ENCODE measurements at places on chromosomes 4 and X.

DNA sequence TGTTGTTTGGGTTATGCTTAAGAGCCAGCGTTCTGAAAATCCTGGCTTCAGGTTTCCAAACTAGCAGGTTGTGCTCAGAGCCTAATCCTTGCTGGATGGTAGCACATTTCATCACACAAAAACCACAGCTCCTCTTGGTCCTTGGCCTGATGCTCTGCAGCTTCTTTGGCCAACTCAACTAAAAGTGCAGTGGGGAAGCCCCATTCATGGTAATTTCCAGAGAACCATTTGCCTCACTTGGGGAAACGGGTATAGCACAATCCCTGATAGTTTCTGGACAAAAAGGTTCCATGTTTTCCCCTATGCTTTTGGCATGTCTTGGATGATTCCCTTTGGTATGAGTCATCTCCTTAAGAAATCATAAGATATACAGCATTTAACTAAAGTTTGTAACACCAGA is 78.7 kb downstream of the SYNPO2 start:
- DNase-seq = no peak

DNA sequence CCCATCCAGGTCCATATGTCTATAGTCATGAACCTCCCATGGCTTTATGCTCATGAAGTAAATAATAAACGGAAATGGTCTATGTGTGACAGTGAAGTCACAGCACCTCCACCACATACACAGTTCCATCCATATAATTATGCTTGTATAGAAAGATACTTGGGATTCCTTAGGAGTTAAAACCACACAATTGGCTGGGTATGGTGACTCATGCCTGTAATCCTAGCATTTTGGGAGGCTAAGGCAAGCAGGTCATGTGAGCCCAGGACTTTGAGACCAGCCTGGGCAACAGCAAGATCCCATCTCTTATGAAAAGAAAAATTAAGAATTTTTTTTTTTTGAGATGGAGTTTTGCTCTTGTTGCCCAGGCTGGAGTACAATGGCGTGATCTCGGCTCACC is 55.6 kb upstream of the RBM47 start:
- peak; percentile 31 for DNase-seq

GRCh38 chr4:25578432-25578831 is 77.2 kb upstream of the SLC34A2 start:
- no peak for DNase-seq

DNA sequence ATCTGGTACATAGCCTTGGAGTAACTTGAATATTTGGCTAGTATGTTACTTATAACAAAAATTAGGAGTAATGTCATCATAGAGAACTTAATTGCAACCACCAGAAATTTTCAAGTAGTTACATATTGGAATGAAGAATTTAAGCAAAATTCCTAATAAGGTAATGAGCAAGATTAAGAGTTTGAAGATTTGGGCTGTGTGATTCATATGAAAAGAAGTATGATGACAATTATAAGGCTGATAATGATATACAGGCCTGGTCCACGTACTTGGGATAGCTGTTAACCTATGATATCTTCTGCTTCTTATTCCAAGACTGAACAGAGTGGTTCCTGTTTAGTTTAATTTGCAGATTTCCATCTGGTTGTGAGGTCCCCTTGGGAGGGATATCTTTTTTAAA is 463.9 kb downstream of the RAPGEF2 start:
- no peak for DNase-seq

GRCh38 chr4:51958199-51958968 is 61.8 kb downstream of the LRRC66 start:
- no peak for DNase-seq

- DNase-seq = no peak
Measured at GRCh38 chr4:85142451-85142850, 176.0 kb upstream of the WDFY3 start.

DNA sequence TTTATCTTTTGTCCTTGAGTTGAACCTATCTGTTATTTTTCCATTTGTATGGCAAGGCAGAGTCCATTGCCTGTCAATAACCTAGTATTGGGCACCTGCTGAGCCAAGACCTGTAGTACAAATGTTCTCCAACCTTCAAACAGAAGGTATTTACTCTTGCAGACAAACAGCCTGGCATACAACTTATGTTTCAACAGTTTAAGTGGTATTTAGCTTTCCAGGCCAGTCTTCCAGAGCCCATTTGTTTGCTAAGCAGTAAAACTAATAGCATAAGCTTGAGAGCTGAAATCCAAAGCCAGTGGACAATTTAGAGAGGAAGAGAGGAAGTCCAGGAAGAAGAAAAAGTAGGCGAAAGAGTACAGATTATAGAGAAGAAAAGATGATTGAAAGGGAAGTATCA is 979.3 kb downstream of the GLUD2 start:
- no peak for DNase-seq

GRCh38 chr4:36870121-36870520 is 374.4 kb upstream of the NWD2 start:
- DNase-seq = no peak

DNA sequence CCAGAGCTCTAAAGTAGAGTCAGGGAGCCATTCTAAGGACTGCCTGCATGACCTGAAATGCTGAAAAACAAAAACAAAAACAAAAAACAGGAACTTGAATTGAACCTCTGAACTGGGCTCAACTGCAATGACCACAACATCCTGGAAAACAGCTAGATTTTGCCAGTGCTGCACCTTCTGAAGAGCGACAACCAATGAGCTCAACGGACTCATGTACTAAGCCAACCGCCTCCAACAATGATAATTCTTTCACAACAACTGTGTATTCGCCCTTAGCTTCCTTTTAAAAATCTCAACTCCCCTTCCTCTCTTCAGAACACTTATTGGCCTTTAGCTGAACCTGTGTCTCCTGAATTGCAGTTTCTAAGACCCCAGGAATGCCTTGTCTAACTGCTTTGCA is 69.8 kb downstream of the HAUS3 start:
- DNase-seq = no peak

DNA sequence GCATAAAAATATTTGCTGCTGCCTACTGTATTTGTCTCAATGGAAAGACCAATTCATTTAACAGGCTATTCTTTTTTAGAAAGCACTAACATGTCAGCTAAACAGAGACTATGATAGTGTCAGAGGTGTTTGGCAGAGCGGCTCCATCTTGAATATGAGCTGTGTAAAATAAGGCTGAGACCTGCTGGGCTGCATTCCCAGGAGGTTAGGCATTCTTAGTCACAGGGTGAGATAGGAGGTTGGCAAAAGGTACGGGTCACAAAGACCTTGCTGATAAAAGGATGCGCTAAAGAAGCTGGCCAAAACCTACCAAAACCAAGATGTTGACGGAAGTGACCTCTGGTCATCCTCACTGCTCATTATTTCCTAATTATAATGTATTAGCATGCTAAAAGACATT is 41.8 kb downstream of the NPY5R start:
- DNase-seq = no peak

DNA sequence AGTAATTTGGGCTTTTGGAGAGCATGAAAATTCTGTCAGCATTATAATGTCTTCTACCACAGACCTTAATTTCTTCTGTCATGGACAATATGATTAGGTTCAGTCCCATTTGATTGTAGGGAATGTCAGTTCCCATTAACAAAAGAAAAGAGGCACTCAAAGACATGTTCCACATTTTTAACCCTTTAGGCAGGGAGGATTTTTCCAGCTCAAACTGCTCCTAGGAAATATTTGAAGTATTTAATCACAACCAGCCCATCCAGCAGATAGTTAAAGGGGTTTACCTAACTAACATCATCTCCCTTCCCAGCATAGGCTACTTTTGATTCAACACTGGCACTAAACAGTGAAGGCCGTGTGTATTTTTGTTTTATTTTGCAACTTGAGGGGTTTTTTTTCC is 256.0 kb downstream of the DHX15 start:
- no peak for DNase-seq

- DNase-seq = no peak
Measured at GRCh38 chrX:104253567-104254441, 929 bp downstream of the ESX1 start.

- DNase-seq = no peak
Measured at GRCh38 chr4:3701736-3702560, 64.2 kb upstream of the ADRA2C start.

DNA sequence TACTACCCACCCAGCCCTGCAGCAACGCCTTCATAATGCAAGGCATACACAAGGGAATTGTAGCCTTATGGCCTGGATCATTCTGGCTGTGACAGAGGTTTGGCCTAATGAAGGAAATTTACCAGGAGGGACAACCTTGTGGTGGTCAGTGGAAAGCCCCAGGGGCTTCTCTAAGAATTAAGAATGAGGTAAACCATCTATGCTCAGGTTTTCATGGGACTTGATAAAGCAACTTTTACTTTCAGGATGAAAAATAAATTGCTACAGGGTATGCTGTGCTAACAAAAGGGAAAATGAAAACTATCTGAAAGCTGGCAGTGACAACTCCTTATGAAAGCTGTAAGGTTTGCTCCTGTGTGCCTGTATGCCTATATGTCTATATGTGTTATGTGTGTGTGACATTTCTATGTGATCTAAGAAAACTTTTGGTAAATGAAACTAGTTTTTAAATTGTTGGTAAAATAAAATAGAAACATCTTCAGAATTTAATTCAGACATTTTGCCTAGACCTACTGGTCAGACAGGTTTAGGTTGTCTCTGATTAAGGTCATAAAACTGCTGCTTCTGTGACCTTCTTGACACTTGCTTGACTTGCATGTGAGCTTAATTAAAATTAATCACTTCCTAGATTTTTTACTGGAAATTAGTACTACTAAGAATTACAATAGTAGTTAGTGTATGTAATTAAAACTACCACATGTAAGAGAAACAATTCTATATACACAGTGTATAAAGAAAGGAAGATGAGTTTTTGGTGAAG is 19.9 kb upstream of the TXK start:
- DNase-seq = no peak

DNA sequence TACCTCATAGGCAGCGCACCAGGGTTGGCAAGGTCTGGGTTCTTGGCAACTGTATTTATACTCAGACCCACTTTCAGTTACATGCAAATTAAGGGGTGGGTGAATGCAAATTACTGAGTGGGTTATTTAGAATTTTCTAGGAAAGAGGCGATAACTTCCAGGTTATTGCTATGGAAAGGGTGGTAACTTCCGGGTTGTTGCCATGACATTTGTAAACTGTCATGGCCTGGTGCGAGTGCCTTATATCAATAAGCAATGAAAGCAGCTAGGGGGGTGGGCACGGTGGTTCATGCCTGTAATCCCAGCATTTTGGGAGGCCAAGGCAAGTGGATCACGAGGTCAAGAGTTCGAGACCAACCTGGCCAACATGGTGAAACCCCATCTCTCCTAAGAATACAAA is 57.5 kb upstream of the SLC7A3 start:
- DNase-seq = no peak

- DNase-seq = no peak
Measured at GRCh38 chr4:140448830-140449229, 21.4 kb upstream of the CLGN start.

DNA sequence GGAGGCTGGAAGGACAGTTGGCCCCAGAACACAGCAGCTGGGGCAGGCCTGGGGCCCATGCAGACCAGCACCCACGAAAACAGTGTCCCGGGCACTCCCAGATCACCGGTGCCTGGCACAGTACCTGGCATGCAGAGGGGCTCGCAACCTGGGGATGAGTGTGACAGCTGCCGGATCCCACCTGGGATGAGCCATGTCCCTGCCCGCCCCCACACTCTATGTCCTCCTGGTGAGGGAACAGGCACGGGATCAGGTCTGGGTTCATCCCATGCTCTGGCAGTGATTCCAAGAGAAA is 22.8 kb upstream of the PPP2R2C start:
- DNase-seq = no peak

DNA sequence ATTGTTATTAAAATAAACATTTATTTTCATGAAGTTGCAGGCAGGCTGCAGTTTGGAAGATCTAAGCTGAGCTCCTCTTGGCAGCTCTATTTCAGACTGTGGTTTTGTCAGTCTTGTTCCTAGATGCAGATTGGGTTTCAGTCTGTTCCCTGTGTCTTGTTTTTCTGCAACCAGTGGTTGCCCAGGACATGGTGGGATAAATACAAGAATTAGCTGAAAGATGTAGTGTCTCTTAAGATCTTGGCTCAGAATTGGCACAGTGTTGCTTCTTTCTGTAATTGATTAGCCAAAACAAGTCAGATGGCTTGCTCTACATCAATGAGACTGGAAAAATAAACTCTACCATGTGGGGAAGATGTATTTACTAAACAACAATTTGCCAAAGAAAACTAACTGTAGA is 283.0 kb upstream of the BOD1L1 start:
- no peak for DNase-seq

- DNase-seq = no peak
Measured at GRCh38 chr4:146370841-146371240, 150.9 kb downstream of the SLC10A7 start.

GRCh38 chr4:187128976-187129375 is 405.3 kb upstream of the FAT1 start:
- peak; percentile 54 for DNase-seq

DNA sequence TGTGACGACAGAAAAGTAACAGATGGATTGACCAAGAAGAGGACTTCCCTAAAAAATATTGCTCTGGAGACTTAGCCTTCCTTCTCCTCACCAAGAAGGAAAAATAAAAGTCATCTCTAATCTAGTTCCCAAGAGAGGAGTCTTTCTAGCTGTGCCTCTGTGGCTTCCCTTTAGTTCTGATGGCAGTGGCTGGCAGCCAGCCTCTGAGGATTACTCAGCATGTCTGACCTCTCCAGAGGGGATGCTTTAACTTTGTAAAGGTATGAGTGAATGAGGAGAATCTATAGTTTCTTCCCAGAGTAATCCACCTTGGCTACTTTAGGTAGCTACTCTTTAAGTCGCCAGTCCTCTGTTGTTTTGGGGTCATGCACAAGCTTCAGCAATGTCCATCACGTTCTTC is 163.9 kb upstream of the KIT start:
- no peak for DNase-seq

- no peak for DNase-seq
Measured at GRCh38 chr4:163736876-163737275, 242.4 kb downstream of the TMA16 start.

- DNase-seq = no peak
Measured at GRCh38 chr4:100288161-100288560, 97.9 kb upstream of the DDIT4L start.

DNA sequence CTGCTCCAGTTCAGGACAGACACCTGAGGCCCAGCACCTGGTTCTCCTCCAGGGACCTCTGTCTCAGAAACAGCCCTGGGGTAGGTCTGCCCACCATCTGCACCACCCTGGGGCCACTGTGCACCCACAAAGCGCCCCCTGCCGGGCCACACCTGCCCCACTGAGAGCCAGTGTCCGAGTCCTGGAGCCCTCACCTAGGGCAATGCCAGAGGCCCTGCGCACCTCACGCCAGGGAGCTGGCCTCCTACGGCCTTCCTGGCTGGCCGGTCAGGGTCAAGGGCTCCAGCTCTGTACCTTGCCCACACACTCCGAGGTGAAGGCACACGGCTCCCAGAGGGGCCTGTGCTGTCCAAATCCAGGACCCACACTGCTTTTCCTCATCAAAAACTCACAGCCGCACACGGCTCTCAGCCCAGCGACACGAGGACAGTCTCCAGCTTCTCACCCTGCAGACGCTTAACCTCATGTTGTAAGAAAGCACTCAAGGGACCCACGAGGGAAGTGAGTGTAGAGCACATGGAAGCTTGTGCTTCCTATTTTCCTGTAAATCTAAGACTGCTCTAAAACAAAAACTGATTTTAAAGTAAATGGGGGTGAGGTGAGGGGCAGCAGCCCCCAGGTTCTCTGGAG is 5.4 kb downstream of the CTBP1 start:
- no peak for DNase-seq
